Stimulated activated CD4-positive, alpha-beta T cell treated with anti-CD3 and anti-CD28 coated beads, Interleukin-15, amount 100 ng/mL, for 1 hour (primary cell): ENCODE measurements at places on chromosomes 2 and 18.

GRCh38 chr2:225841314-225841713 is 441.8 kb downstream of the NYAP2 start:
- DNase-seq, result no peak

- DNase-seq, result no peak
These were observed 9.1 kb upstream of the TPRKB start for GRCh38 chr2:73746015-73746876.

- no peak for DNase-seq
These were observed 52.3 kb downstream of the TFCP2L1 start for GRCh38 chr2:121232626-121233265.

DNA sequence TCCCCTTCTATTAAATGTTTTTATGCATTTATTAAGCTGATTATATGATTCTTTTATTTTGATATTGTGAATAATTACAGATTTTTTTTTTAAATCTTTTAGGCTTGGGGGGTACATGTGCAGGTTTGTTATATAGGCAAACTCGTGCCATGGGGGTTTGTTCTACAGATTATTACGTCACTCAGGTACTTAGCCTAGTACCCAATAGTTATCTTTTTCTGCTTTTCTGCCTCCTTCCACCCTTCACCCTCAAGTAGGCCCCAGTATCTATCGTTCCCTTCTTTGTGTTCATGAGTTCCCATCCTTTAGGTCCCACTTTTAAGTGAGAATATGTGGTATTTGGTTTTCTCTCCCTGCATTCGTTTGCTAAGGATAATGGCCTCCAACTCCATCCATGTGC is 92.2 kb upstream of the CWC22 start:
- DNase-seq, result no peak

DNA sequence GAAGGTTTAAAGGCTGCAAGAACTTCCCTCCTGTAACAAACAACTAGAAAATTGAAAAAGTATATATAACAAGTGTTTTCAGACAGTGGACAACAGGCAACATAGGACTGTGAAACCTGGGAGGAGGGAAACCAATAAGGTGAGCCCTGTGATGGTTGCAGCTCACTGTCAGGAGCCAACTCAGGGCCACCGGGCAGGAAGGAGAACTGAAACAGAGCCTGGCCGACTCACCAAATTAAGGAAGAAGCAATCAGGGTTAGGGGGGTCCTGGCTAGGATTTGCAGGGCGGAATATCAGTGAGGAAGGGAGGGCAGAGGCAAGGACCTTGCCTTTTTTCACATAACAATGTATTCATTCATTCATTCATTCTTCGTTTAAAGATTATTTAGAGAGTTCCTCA is 21.8 kb upstream of the CNRIP1 start:
- no peak for DNase-seq

- no peak for DNase-seq
These were observed 13.5 kb downstream of the IL36B start for GRCh38 chr2:113039158-113039557.

GRCh38 chr2:161422816-161423403 is 6.8 kb downstream of the TBR1 start:
- no peak for DNase-seq

- DNase-seq, result no peak
These were observed 100.9 kb upstream of the NXPH2 start for GRCh38 chr2:138881126-138881525.

- DNase-seq, result no peak
These were observed 122.3 kb downstream of the DDX1 start for GRCh38 chr2:15714002-15714401.

- DNase-seq, result no peak
These were observed 253.2 kb downstream of the TFCP2L1 start for GRCh38 chr2:121031568-121032340.

- DNase-seq, result no peak
These were observed 822 bp downstream of the PSMG2 start for GRCh38 chr18:12703664-12704063.

GRCh38 chr2:10404324-10405143 is 43.6 kb downstream of the ODC1 start:
- DNase-seq, result no peak

GRCh38 chr18:22485808-22486244 is 68.1 kb upstream of the CTAGE1 start:
- DNase-seq, result no peak

DNA sequence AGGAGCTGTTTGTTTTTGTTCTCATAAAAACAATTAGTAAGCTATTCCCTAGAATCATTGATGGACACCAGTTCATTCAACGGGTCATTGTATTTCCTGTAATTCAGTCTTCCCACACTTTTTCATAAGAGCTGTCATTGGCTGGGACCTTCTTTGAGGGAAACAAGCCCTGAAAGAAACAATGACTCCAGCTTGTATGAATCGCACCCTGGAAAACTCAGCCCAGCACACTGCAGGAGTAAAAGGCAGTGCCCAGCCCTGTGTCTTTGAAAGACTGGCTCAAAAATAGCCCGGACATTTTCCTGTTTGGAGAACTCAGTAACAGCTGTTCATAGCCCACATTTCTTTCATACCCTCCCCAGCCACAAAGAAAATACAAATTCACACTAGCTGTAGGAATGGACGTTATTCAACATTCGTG is 81.5 kb downstream of the NCKAP5 start:
- DNase-seq, result no peak
